Activated T-cell treated with anti-CD3 and anti-CD28 coated beads for 48 hours (primary cell): ENCODE measurements at places on chromosomes 12 and 14.

- no peak for DNase-seq
Measured at GRCh38 chr12:78898416-78898815, 33.8 kb downstream of the SYT1 start.

DNA sequence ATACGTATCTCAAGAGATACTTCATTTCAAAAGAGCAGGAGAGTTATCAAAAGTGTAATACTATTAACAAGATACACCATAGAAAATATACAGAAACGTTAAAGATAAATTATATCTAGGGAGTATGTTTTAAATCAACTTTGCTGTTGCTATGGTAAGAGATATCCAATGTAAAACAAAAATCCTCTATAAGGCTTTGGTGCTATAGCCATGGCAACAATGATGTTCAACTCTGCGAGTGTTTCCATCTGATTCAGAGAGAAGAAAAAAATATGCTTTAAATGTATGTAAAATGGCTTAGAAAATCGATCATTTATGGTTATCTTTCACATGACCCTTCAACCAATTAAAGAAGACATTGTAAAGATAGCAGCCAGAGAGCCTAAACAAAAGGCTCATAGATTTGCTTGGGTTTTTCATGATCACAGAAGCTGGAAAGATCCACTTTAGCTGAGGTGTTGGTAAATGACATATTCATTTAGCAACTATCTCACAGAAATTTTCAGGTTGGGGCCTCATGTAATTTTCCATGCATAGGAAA is 387.0 kb upstream of the GARIN6 start:
- DNase-seq = no peak

- no peak for DNase-seq
Measured at GRCh38 chr12:104243551-104243950, 28.0 kb downstream of the TXNRD1 start.

GRCh38 chr14:63174760-63175191 is 29.5 kb upstream of the RHOJ start:
- no peak for DNase-seq

DNA sequence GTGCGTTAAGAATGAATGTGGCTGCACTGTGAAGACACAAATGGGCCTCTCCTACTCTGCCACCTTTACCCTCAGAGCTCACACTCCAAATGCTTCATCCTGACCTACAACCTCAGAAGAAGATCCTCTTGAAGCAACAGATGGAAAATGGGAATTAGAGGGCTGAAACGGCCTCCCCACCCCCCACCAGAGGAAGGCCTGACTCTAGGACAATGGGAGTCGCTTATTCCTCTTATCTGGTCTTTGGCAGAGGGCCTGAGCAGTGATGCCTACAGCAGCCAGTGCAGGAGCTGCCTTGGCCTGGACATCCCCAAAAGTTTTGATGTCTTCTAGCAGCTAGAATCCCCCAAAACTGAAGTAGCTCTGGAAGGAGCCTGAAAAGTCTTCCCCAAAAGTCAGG is 29.2 kb downstream of the BTBD7 start:
- no peak for DNase-seq

GRCh38 chr12:101650346-101651117 is 46.9 kb upstream of the CHPT1 start:
- no peak for DNase-seq

GRCh38 chr12:117596968-117597367 is 235.5 kb upstream of the NOS1 start:
- DNase-seq = no peak

GRCh38 chr12:94172031-94172430 is 23.7 kb downstream of the PLXNC1 start:
- no peak for DNase-seq

GRCh38 chr14:29584992-29585391 is 342.7 kb downstream of the PRKD1 start:
- DNase-seq = no peak

DNA sequence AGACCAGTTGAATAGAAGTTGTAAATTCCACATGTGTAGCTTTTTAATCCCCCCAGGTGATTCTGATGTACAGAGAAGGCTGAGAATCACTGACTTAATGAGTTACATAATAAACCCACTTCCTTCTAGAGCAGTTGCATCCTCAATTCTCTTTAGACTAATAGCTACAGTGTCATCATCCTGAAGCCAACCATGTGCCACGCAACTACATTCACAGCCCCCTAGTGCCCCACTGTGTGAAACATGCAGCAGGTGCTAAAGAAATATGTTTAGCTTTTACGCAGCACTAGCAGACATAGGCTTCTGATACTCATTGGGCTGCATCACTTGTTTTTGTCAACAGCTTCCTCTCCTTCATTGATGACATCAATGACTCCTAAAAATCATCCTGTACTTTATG is 1168.3 kb downstream of the BCL11B start:
- no peak for DNase-seq

- DNase-seq = no peak
Measured at GRCh38 chr12:10941916-10942607, 3.0 kb upstream of the TAS2R14 start.

DNA sequence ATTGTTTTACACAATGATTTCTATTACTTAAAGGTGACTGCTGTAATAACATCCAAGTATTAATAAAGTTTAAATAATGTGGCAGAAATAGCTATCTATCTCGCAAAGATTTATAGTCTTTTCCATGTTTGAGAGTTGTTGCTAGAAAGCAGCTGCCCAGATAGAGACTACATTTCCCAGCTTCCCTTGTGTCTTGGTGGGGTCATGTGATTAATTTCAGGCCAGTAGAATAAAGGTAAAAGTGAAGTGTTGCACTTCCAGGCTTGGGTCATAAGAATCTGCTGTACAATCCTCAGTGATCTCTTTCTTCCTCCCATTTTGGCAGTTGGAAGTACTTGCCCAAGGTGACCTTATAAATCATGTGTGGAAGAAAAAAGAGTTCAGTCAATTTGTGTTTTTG is 449.7 kb upstream of the USP15 start:
- no peak for DNase-seq

DNA sequence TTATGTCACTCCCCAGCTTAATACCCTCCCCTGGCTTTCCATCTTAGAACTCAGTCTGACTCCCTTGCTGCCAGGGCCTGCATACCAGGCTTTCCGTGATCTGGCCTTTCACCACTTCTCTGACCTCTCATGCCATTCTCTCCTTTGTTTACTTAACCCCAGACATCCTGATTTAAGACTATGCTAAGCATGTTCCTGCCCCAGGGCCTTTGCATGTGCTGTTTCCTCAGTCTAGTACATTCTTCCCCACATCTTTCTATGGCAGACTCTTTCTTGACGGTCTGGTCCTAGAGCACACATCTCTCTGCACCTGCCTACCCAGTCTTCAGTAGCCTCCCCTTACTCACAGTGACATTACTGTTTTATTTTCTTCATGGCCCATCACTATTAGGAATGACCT is 42.2 kb downstream of the PLXNC1 start:
- no peak for DNase-seq

DNA sequence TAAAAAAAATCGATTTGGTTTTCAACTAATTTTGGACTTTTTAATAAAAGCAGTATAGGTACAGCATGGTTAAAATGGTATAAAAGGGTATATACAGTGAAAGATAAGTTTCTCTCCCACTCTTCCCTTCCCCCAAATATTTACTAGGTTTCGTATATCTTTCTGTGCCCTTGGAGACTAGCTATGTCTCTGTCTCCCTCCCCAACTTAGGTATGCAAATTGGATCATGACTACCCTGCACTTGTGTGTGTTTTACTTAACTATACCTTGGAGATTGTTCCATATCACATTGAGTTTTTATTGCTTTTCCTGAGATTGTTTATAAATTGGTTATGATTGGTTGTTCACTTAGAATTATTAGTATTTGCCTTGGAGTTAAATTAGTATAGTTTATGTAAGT is 19.4 kb downstream of the AEBP2 start:
- no peak for DNase-seq

GRCh38 chr14:50344116-50344775 is 32.1 kb downstream of the DMAC2L start:
- DNase-seq = peak; percentile 67

GRCh38 chr14:24971255-24971654 is 78.7 kb downstream of the STXBP6 start:
- no peak for DNase-seq

DNA sequence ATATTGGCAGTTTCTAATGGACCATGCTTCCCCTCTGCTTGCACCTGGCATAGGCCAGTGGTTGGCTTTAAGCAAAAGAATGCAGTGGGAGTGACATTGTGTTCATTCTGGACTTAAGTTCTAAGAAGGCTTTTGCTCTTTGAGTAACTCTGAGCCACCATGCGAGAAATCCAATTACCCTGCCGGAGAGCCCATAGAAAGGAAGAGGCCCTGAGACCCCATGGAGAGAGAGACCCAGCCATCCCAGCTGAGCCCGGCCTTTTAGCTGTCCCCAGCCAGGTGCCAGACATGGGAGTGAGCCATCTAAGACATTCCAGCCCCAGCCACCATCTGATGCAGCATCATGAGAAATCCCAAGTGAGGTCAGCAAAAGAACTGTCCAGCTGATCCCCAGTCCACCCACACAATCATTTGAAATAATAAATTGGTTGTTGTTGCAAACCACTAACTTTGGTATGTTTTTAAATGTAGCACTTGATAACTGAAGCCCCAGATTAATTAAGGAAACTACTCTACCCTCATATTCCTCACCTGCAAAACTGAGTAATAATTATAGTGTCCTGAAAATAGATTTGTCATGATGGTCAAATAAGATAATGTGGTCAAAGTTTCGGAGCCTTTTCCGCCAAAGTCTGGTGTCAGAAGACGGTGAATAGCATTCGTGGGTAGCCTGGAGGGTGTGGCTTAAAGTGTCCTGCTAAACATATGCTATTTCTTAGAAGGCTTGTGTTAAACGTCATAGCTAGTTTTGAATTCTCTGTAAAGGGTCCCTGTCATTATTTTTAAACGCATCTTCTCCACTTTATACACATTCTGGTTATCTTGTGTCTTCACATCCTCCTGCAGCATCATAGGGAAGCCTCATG is 166.6 kb upstream of the PELI2 start:
- DNase-seq = no peak

GRCh38 chr12:49939707-49940106 is 10.8 kb upstream of the AQP2 start:
- no peak for DNase-seq

GRCh38 chr14:58541633-58542022 is 96.1 kb upstream of the DACT1 start:
- DNase-seq = no peak

GRCh38 chr12:57086493-57087009 is 2.4 kb upstream of the NAB2 start:
- peak; percentile 39 for DNase-seq

- no peak for DNase-seq
Measured at GRCh38 chr14:95533822-95534221, 1.0 kb upstream of the GLRX5 start.

DNA sequence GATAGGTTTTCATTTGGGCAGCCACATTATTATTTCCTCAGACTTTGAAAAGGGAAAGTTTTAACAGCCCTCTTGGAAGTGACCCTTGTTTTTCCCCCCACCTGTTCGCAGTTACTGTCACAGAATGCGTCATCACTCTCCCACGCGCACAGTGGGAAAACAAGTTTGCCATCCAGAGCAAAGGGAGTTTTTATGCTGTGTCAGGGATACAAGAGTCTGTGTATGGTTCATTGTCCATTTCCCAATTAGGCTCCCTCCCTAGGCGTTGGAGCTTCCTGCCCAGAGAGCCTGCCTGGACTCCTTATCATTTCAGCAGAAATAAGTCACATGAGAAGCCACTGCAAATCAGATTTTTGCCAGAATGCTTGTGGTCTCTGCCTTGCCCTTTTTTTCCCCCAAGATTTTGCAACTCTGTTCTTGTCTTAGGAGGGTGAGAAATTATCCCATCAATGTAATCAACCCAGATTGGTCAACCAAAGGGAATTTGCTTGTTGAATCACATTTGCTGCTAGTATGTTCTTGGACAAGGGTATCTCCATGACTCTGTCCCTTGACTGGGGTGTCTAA is 104.1 kb downstream of the IGF1 start:
- no peak for DNase-seq

- no peak for DNase-seq
Measured at GRCh38 chr12:49198431-49199155, 9.7 kb upstream of the TUBA1A start.

GRCh38 chr14:61196034-61196433 is 85.1 kb downstream of the TMEM30B start:
- no peak for DNase-seq

DNA sequence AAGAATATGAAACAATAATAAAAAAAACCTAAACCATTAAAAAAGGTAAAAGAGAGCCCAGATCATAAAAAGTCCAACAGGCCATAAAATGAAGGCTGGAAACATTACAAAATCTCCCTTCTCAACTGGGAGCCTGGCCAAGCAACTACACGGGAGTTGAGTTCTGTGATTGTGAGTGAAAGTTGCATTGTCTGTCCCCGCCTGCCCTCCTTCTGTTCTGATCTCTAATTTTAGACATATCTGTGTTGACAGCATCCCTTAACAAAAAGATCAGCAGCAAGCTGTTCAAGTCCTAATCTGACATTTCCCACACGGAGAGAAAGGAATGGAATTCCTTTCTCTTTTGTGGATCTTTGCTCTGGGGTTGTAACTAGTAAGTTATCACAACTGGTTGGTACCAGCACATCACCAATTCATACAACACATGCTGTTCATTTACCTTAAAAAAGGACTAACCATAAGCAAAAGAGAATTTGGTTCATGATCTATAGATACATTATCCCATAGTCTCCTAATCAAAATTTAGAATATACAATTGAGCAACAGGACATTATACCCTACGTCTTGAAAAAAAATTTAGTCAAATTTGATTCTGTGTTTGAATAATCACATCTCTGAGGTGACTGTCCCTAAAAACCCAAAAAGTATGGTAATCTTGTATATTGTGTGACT is 205.1 kb upstream of the GZMB start:
- DNase-seq = no peak

- no peak for DNase-seq
Measured at GRCh38 chr12:104788840-104789271, 169.2 kb downstream of the SLC41A2 start.

DNA sequence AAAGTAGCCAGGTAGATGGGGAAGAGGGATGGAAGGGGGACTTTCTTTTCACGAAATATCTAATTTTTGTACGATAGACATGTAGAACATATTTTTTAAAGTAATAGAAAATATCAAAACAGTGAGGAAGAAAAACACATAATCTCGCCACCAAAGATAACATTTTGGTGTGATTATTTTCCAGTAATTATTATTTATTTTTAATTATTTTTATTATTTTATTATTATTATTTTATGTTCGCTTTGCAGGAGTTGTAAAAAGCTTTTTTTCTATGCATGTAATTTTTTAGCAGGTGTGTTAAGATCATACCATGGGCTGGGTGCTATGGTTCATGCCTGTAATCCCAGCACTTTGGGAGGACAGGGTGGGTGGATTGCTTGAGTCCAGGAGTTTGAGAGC is 85.6 kb upstream of the CCND2 start:
- DNase-seq = no peak
